ENCODE measurements at places on chromosomes 11 and 22.
A peak's percentile ranks its signal among the peaks of the same experiment; 100 is the strongest.

GRCh38 chr11:117821431-117821830 is 3.1 kb downstream of the FXYD2 start:
- DNase-seq = peak; percentile 37

- no peak for DNase-seq
Observed at GRCh38 chr11:60059052-60059451, 2.6 kb downstream of the MS4A3 start.

DNA sequence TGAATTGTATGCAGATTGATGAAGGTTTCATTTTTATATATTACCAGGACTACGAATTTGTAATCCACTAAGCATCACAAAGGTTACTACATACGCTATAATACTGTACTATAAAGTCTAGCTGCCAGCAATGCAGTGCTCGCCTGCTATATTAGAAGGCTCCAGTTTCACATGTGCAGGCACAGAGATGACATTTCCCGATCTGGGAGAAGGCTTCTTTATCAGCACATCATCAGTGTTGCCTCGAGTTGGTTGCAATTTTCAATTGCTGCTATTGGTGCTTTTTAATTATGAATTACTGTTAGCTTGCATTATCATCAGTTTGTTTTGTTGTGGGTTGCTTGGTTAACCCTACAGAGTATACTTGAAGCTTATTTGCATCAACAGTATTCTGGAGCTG is 143.2 kb upstream of the TEAD1 start:
- DNase-seq = no peak

- DNase-seq = no peak
Observed at GRCh38 chr22:23079240-23079768, 9.0 kb downstream of the GNAZ start.

GRCh38 chr11:18064450-18065054 is 18.5 kb upstream of the TPH1 start:
- no peak for DNase-seq

- DNase-seq = no peak
Observed at GRCh38 chr11:29005401-29005980, 897.3 kb downstream of the METTL15 start.

GRCh38 chr11:45348729-45349128 is 62.6 kb upstream of the SYT13 start:
- DNase-seq = no peak

DNA sequence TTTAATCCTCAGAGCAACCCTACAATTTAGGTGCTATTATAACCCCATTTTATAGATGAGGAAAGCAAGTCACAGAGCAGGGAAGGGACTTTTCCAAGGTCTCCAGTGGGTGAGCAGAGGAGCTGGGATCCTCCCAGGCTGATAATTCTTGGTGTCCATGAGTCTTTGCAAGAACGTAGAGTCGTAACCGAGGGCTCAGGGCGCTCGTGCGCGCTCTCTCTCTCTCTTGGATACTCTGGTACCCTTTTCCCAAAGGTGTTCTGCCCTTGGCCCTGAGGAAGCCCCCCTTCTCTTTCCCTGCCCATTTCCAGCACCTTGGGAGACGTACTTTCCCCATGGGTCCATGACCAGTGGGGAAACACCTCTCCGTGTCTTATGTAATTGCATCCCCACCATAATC is 5.2 kb upstream of the ZP1 start:
- DNase-seq = no peak

DNA sequence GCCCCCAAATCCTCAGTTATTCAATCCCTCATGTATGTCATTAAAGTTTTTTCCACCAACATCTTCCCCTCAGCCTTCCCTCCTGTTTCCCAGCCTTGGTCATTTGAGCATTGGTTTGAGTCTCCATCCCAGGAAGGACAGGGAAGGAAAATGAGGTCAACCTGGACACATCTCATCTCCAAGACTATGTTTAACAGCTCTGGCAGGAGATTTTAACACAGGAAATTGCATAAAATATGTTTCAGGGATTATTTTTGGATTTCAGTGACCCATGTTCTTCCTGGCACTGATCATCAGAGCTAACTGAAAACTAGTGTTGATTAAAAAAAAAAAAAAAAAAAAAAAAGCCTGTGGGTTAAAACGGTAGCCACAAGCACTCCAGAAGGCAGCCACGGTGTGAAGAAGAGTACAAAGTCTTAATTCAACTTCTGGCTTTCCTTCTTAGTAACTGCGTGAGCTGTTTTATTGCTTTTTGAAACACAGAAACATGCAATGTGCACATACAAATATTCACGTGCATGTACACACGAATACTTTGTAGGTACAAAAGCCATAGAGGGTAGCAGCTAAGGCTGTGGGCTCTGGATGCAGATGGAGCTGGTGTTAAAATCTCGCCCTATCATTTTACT is 164.4 kb upstream of the DDI1 start:
- DNase-seq = no peak

DNA sequence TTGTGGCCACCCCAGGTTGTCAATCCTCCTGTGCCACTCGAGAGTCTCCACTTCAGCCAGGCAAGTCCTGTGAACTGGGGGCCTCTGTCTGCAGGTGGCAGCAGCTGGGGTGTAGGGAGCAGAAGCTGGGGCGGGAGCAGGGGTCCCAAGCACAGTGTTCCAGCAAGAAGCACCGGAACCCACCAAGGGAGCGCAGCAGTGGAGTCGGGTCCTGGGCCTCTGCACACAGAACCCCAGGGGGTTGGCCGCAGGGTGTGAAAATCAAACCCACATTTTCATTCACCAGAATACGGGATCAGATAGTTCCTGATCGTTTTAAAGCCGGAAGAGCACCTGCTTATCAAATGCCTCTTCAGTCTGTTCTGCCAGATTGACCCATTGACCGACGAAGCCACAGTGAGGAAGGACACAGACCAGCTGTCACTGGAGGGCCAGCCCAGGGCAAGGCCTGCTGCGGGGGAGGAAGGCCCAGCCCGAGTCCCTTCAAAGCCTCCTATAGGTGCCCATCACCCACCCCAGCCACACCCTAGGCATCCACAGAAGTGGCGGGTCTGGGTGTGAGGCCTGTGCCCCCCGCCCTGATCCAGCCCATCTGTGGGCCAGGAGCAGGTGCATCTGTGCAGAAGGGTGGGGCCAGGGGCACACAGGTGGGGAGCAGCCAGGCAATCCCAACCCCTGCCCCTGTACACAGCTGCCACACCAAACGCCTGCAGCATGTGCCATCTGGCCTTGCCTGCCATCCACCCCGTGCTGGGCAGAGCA is 34.1 kb downstream of the RSPH14 start:
- no peak for DNase-seq

DNA sequence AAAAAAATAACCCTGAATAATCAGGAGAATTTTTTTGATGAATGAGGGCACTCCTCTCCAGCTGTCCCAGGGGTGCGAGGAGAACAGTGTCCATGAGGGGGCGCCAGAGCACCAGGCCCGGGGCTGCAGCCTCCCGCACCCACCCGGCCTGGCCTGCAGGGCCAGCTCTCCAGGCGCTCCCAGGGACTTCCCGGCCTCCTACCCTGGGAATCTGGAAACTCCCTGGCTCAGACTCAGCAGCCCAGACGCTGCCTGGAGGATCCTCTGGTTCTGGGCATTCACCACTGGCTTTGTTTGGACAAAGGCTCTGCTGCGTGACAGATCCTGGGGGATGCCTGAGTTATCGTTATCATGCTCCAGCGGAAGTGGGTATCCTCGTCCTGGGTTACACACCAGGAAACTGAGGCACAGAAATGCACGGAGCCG is 31.0 kb downstream of the MCM5 start:
- DNase-seq = peak; percentile 72

Data from activated naive CD8-positive, alpha-beta T cell treated with anti-CD3 and anti-CD28 coated beads, Interleukin-2, amount 10 ng/mL, durations not matched to agents 7 days and 5 days (primary cell).